ENCODE measurements at places on chromosomes 3 and 15. TPM values are rescaled to one million over a fixed set of nuclear protein-coding genes. Genes with fewer than 3 reads are reported as not detected.

DNA sequence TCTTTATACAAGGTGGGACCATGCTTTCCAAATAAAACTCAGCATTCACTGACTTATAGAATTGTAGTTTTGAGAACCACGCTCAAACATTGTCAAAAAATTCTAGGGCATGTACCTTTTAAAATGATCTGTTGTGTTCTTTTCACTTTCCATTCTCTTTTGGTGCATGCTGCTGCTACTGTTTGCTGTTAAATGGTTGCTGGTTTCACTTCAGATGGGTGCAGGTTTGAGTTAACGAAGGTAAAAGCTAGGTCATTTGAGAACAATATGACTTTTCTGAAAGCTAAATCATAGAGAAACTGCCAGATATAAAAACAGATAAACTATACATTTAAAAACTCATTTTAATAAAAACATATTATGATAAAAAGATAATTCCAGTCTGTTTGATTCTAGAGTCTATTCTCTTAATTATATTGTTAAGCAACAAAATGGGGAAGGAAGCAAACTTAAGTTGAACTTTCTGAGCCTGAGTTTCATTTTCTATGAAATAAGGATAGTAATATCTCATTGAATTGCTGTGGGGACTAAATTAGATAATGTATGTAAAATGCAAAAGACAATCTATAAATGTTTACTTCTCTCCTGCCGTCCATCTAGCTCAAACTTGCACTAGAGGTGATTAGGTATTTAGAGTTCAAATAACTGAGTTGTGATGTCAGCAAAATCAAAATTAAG lies 82.4 kb downstream of the OXSM start:
- no peak for DNase-seq

GRCh38 chr3:134381831-134382442 lies 7.7 kb upstream of the AMOTL2 start:
- DNase-seq = no peak

GRCh38 chr3:13593615-13594014 lies 44.7 kb downstream of the FBLN2 start:
- DNase-seq = no peak

- DNase-seq = no peak
Observed at GRCh38 chr3:49903451-49904424, at the start of gene MST1R. MST1R (minus strand) TSS chr3:49903873; CDS start chr3:49903609, 264 bp downstream.

The SLCO3A1 gene
- total RNA-seq = 4.0 TPM

GRCh38 chr3:149221783-149222517 lies at the start of gene CP:
CP (minus strand) TSS chr3:149221829; CDS start chr3:149221792, 37 bp downstream.
- DNase-seq = no peak

- DNase-seq = no peak
Observed at GRCh38 chr3:165796701-165797100, 40.5 kb downstream of the BCHE start.

The CASR gene
- total RNA-seq = not detected

The TOPBP1 gene
- total RNA-seq = 70.8 TPM

- DNase-seq = no peak
Observed at GRCh38 chr15:72967397-72967796, 84.9 kb upstream of the NEO1 start.

GRCh38 chr3:88957711-88958439 lies 149.5 kb upstream of the EPHA3 start:
- peak; percentile 10 for DNase-seq

DNA sequence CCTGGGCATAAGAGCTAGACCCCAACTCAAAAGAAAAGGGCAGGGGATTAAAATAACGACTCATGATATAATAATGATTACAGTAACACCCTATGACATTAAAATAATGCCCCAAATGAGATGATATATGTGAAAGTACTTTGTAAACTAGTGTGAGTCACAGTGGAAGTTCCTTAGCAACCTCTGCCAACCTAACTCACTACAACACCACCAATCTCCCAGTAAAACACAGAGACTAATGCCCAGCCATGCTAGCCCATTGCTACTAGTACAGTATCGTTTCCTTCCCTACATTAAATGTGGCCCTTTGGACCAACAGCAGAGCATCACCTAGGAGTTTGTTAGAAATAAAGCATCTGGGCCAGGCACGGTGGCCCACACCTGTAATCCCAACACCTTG lies 11.2 kb upstream of the ADAMTS7 start:
- DNase-seq = no peak

DNA sequence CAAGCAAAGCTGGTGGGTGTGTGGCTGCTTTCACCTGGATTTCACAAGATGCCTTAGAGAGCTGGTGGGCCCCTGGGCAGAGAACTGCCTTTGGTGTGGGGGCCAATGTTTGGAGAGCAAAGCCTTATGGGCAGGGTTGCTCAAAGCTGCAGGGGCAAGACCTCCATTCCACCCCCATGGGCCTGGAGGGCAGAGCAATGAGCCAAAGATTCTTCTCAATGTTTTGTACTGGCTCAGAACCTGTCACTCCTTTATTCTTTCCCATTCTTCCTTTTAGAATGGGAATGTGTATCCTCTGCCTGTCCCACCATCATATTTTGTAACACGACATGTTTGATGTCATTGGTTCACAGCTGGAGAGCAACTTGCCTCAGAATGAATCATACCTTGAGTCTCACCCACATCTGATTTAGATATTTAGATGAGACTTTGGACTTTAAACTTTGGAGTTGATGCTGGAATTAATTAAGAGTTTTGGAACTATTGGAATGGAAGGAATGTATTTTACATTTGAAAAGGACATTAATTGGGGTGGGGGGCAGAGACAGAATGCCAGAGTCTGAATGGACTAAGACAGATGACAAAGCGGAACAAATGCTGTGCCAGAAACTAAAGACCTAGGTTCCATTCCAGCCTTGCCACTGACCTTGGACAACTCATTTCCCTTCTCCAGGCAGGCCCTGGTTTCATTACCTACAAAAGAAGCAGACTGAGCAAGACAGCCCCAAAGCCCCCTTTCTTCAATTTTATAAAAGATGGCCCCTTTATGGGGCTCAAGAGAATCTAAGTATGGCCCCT lies 72.9 kb downstream of the DAPK2 start:
- DNase-seq = peak; percentile 8

The CFAP20DC gene
- 6.5 TPM for total RNA-seq
